Right atrium auricular region (tissue), 2 donors: ENCODE measurements at places on chromosomes 5 and 9. TPM values are rescaled to one million over a fixed set of nuclear protein-coding genes. Genes with fewer than 3 reads are reported as not detected.

DNA sequence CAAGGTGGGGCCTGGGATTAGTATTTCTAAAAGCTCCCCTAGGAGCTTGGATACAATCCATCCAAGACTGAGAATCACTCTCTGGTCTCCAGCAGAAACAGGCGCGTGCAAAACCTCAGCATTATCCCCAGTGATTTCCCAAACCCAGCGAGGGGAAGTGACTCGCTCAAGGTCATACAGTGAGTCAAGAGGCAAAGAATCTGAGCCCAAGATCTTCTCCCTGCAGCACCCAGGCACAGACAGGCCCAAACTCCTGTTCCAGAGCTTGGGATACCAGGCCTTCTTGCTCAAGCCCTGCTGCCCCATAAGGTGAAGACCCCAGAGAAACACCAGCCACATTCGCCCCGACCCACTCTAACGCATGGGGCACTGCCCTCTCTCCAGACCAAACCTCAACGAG lies 33.2 kb downstream of the SHB start:
- no peak for DNase-seq

The PCDHGB2 gene
- total RNA-seq, result 6.7 TPM

- DNase-seq, result no peak
These were observed 139.6 kb downstream of the SPATA31D1 start for GRCh38 chr9:82128011-82128696.

The STXBP1 gene
- 72.8 TPM for total RNA-seq

DNA sequence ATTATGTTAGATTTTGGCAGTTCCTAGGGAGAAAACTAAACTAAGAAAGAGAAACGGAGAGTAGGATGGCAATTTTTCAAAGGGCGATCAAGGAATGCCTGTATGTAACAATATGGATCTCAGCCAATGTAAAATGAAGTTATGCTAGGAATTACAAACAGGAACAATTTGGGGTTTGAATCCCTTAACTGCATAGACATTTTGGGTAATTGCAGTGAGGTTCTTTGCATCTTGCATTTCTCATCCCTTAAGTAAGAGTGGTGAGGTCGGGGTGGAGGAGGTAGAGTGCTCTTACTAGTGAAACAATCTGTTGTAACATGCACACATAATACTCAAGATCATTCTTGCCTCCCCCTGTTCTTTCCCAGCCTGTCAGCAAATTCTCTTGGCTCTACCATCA lies 137.6 kb downstream of the NPR3 start:
- DNase-seq, result no peak

DNA sequence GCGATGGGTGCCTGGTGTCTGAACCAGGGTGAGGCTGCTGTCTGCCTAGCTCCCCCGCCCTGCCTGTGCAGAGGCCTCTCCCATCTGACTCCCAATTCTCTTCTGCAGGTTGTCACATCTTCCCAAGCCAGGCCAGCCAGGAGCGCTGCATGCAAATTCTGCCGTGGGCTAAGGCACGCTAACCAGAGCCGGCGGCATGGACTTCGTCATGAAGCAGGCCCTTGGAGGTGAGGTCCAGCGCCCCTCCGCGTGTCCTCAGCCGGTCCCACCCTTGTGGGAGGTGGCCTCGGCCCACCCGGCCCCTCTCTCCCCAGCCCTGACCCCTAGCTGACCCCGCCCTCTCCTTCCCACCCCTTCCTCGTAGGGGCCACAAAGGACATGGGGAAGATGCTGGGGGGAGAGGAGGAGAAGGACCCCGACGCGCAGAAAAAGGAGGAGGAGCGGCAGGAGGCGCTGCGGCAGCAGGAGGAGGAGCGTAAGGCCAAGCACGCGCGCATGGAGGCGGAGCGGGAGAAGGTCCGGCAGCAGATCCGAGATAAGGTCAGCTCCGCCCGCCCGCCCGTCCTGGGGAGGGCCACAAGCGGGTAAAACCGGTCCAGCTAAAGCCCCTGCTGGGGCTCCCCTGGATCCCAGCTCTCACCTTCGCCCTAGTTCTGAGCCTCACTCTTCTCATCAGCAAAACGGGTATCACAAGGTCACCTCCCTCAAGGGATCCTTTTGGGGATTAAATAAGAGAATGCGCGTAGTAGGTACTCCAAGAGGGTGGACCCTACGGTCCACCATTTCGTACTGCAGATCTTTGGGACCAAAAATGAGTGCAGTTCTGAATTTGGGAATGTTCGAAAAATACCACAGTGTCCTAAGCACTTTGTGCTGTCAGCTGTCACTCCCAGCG lies 7.4 kb downstream of the CPLX2 start:
- DNase-seq, result no peak

The TSC1 gene
- total RNA-seq, result 36.4 TPM

DNA sequence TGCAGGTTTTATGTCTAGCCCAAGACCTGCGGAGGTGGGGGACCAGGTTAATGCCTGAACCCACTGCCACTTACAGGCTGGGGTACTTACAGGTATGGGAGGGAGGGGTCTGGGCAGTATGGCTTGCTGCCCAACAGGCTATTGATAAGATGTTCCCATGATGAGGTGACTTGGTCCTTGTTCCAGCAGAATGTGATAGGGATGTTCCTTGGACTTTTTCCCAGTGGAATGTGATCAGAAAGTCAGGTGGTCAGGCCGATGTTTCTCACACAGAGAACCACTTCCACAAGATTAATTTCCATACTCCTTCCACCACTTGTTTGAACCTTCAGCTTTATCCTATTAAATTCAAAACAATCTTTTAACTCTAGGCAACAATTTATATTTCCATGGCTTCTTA lies 27.0 kb upstream of the GPX3 start:
- no peak for DNase-seq

- DNase-seq, result no peak
These were observed 18.3 kb upstream of the MSANTD3 start for GRCh38 chr9:100408546-100409175.

DNA sequence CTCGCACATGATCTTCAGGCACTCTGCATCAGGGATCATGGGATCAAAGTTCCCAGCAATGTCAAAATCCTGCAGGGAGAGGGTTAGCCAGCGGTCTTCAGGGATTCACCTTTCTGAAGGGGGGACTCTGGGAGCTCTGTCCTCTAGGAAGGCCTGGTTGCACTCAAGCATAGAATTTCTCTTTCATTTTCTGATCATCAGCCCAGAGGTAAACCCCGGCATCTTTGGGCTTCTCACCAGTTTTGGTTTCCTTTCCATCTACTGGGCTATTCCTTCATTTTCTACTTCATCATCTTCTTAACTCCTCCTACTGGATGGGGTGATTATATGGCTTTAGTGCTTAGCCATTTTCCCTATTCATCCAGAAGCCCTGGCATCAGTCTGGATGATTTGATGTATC lies 4.6 kb upstream of the DND1 start:
- DNase-seq, result no peak

The LNPEP gene
- 50.2 TPM for total RNA-seq

The KLF9 gene
- total RNA-seq, result 76.7 TPM
